Naive thymus-derived CD8-positive, alpha-beta T cell (primary cell): ENCODE measurements at places on chromosomes 6 and 20. TPM values are rescaled to one million over a fixed set of nuclear protein-coding genes. Genes with fewer than 3 reads are reported as not detected.

DNA sequence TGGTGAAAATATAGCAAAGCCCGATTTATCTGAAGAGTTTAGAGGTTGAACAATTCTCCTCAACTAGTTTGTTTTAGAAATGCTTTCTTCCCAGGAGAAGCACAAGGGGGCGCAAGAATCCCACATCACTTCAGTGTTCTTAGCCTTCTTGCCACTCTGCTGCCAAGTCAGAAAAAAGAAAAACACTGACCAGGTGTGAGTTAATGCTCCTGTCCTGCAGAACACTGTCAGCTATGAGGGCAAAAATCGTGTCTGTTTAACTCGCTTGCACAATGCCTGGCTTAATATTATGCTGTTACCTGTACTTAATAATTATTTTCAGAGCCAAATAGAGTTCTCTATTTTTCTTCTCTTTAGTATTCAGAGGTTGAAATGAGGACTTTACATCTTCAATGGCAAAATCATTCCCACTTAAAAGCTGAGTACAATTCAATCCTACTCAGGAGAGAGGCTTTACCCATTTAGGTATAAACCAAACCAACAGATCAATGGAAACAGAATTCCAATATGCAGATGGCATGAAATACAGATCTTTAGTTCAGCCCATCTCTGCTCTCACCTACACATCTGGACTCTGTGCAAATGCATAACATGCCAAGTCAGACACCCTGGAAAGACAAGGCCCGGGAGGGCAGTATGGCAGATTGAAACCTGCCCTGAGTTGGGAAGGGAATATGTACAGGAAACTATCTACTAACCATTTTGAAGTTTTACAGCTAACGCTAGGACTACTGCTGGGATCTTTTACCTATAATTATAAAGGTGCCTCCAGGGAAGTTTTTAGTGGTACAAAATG, 71.4 kb upstream of the TULP1 start:
- H3K4me1 ChIP-seq = peaks cover 60% of the 10 kb centered on the region
- peak; percentile 83 for DNase-seq
- H3K27ac ChIP-seq = peak overlapping the region; percentile 87
- H3K27me3 ChIP-seq = no peaks in the 10 kb centered on the region
- H3K4me3 ChIP-seq = peak overlapping the region; percentile 58

The GGTLC1 gene
- not detected for total RNA-seq

DNA sequence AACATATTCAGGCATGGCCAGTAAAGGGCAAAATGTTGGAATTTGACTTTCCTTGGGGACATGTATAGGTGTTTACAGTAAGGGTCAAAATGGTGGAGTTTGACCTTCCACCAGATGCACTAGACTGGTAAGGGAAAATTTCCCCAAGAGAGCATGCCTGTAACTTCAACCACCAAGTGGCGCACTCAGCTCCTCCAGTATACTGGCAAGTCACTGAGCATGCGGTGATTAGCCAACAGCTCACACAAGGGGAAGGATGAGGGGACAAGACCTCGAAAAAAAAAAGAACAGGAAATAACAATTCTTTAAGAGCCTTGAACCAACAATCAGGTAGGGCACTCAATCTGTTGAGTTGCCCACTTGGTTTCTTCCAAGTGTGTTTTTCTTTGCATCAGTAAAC, 140.9 kb downstream of the EYS start:
- H3K4me1 ChIP-seq = no peaks in the 10 kb centered on the region
- H3K27ac ChIP-seq = no peak overlapping the region
- H3K4me3 ChIP-seq = no peak overlapping the region
- no peaks in the 10 kb centered on the region for H3K36me3 ChIP-seq
- no peaks in the 10 kb centered on the region for H3K27me3 ChIP-seq

- H3K4me1 ChIP-seq = no peaks in the 10 kb centered on the region
- no peak for DNase-seq
- no peak overlapping the region for H3K4me3 ChIP-seq
- H3K27me3 ChIP-seq = no peaks in the 10 kb centered on the region
- no peak overlapping the region for H3K27ac ChIP-seq
- H3K36me3 ChIP-seq = no peaks in the 10 kb centered on the region
Measured at GRCh38 chr6:153613719-153614455, 425.2 kb upstream of the OPRM1 start.

DNA sequence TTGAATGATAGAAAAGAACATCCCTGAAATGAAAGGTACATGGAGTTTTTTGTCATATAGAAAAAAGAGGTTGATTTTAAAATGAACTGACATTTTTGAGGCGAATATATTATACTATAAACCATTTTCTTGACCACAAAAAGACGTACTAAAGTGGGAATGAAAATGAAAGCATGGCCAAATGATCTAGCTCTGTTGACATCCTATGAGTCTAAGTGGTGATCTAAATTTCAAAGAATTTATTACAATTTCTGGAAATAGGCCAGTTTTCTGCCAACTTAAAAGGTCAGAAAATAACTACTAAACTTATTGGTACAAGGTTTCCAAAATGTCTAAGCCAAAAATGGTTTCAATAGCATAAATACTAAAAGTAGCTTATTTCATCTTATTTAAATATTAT, 536.8 kb downstream of the EYS start:
- H3K4me3 ChIP-seq = no peak overlapping the region
- H3K4me1 ChIP-seq = no peaks in the 10 kb centered on the region
- no peaks in the 10 kb centered on the region for H3K27me3 ChIP-seq

DNA sequence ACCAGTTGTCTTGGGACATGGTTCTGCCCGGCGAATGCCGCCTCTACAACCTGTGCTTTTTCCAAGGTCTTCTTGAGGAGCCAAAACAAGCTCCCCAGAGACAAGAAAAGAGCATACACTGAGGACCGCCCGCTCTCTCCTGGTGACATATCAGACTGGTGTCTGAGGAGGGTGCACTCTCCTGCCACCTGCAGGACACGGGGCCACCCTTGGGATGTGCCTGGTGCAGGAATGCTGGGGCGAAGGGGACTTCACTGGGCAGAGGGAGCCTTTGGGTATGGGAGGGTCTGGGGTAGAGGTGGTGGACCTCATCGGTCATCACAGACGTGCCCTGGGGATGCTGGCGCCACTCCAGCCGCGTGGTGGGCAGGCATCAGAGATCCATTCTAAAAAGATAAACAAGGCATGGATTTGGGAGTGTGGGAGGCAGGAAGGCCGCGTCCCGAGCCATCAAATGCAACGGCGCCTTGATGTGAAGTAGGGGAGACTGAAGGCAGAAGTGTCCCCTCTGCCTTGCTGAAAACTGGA, 163.3 kb downstream of the CD83 start:
- H3K27ac ChIP-seq = no peak overlapping the region
- no peak for DNase-seq
- no peaks in the 10 kb centered on the region for H3K36me3 ChIP-seq
- H3K4me1 ChIP-seq = peaks cover 35% of the 10 kb centered on the region
- no peak overlapping the region for H3K4me3 ChIP-seq

The HLA-DRB5 gene
- total RNA-seq = 0.34 TPM

- DNase-seq = no peak
- no peaks in the 10 kb centered on the region for H3K4me1 ChIP-seq
- no peak overlapping the region for H3K4me3 ChIP-seq
- no peaks in the 10 kb centered on the region for H3K36me3 ChIP-seq
- H3K27ac ChIP-seq = no peak overlapping the region
Measured at GRCh38 chr6:50966532-50966931, 147.9 kb downstream of the TFAP2B start.

GRCh38 chr6:164107297-164107995, 692.9 kb downstream of the QKI start:
- H3K4me1 ChIP-seq = no peaks in the 10 kb centered on the region
- no peak overlapping the region for H3K4me3 ChIP-seq
- no peak for DNase-seq
- H3K36me3 ChIP-seq = no peaks in the 10 kb centered on the region
- peaks cover 24% of the 10 kb centered on the region for H3K27me3 ChIP-seq
- no peak overlapping the region for H3K27ac ChIP-seq

DNA sequence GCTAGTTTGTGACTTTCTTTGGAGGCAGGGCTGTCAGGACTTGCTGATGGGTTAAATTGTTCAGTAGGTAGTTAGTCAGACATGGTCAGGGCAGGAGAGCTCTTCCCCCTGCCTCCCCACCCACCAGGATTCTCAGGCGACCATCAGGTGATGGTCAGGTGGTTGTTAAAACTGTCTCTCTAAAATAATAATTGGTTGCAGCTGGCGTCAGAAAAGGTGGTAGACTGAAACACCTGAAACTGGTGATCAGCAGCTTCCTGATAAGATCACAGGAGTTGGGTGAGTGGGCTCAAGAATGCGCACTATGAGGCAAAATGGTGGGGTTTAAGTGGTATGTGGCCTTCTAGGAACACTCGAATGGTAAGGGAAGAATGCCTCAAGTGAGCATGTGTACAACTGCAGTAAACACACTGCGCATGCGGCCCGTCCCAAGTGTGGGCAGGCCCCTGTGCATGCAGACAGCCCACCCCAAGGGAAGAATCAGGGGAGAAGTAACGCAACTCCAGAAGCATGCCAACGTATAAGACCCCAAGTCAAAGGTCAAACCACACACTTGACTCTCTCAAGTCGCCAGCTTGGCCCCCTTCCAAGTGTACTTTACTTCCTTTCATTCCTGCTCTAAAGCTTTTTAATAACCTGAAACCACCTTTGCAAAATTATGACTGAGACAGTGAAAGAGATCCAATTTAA, 7.9 kb upstream of the BLCAP start:
- DNase-seq = no peak
- peaks cover 4% of the 10 kb centered on the region for H3K4me1 ChIP-seq
- no peak overlapping the region for H3K27ac ChIP-seq
- no peaks in the 10 kb centered on the region for H3K36me3 ChIP-seq
- H3K27me3 ChIP-seq = peaks cover 8% of the 10 kb centered on the region

GRCh38 chr20:58891086-58891717, 38.7 kb downstream of the GNAS start:
- H3K4me3 ChIP-seq = peak overlapping the region; percentile 81
- no peaks in the 10 kb centered on the region for H3K27me3 ChIP-seq
- peaks cover 19% of the 10 kb centered on the region for H3K4me1 ChIP-seq
- peak; percentile 65 for DNase-seq

The TFAP2D gene
- total RNA-seq = not detected

The SLC32A1 gene
- not detected for total RNA-seq

DNA sequence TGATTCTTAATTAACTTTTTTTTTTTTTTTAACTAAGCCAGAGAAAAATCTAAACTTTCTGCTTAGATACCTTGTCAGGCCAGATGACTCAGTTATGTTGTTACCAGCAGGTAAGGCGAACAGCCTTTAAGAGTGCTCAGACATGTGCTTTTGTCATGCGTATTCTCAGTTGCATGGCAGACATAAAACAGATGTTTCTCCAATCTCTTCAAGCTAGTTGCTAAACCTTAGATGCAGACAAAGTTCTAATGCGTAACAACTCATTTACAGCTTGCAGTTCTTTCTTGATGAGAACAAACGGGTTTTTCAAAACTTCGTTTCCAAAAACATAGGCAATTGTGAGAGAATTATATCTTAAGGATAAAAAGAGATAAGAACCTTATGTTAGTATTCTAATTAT, 49.6 kb upstream of the GFRAL start:
- H3K4me1 ChIP-seq = no peaks in the 10 kb centered on the region
- DNase-seq = no peak
- no peaks in the 10 kb centered on the region for H3K27me3 ChIP-seq
- no peaks in the 10 kb centered on the region for H3K36me3 ChIP-seq
- no peak overlapping the region for H3K4me3 ChIP-seq

DNA sequence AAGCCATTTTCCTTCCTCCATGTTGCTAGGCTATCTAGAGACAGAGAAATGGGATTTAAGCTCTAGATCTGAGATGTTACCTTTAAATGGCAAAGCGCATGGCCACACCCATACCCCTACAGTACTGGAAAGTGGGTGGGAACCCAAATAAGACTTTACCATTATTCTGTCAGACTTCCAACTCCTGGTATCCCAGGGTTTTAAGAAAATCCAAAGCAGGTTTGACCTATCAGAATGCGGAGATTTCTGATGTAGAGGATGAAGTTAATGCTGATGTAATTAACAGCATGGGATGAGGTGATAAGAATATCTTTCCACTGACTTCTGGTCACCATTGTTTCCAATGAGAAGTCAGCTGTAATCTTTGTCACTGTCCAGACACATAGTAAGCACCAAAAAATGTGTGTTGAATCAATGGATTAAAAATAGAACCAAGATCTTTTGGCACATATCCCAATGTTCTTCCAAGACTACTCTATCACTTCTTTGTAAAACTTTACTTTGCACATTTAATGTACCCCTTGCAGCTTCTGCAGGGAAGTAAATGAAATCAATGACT, 140.8 kb upstream of the INSM1 start:
- H3K4me1 ChIP-seq = no peaks in the 10 kb centered on the region
- no peak for DNase-seq
- H3K4me3 ChIP-seq = no peak overlapping the region
- no peak overlapping the region for H3K27ac ChIP-seq
- peaks cover 20% of the 10 kb centered on the region for H3K27me3 ChIP-seq

The GSTA1 gene
- not detected for total RNA-seq
